ENCODE measurements at places on chromosomes 5 and 9.

DNA sequence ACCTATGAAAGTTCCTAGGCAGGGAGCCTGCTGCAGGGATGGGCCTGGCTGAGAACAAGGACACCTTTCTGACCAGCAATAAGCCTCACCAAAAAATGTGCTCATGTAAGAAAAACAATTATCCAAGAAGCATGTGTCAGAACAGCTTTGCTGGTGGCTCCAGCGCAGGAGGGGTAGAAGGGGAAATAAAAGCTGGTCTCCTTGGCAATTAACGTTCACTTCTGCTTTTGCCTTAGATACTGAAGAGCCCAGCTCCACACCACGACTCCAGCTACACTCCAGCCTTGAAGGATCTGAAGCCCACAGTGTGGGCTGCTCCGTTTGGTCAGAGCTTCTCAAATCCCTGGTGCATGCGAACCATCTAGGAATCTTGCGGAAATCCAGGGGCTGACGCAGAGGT is 107.6 kb upstream of the PHYKPL start:
- peak; percentile 54 for DNase-seq

DNA sequence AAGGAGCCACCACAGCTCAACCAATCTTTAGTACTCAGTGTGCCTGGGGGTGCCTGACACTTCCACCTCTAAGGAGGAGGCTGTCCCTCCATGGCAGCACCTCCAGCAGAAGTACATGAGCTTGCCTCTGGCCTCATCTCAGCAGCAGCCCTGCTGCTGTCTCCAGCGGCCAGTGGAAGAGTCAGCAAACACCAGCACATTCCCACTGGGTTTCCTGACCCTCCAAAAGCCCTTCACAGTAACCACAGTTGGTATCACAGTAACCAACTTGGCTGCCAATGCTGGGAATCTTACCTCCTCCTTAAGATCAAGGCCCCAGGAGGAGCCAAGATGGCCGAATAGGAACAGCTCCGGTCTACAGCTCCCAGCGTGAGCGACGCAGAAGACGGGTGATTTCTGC is 29.4 kb downstream of the FSTL4 start:
- no peak for DNase-seq

DNA sequence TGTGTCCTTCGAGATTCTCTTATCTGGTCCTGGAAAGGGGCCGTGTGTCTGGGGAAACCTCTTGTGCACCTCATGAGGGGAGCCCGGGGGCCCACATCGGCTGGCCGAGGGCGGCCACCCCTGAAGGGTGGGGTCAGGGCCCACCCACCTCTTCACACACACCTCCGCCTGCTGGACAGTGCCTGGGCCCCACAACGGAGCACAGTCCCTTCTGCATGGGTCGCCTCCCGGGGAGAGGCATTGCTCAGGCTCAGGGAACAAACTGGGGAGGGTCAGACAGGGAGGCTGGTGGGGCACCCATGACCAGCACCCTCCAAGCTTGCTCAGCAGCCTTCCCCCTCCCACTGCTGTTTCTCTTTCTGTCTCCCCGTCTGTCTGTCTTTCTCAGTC is 1.3 kb upstream of the LRRC14B start:
- DNase-seq, result peak; percentile 65

GRCh38 chr9:98783518-98784226 is 12.7 kb downstream of the ANKS6 start:
- no peak for DNase-seq
